ENCODE measurements at places on chromosomes 5 and 9.

- no peak for DNase-seq
Measured at GRCh38 chr9:120944434-120944843, 17.8 kb upstream of the TRAF1 start.

GRCh38 chr5:74576941-74577456 lies 63.5 kb downstream of the ENC1 start:
- no peak for DNase-seq

GRCh38 chr5:180598797-180599589 lies 7.7 kb upstream of the SCGB3A1 start:
- no peak for DNase-seq

- DNase-seq: no peak
Measured at GRCh38 chr5:8984386-8984785, 561.5 kb downstream of the SEMA5A start.

GRCh38 chr5:102583276-102584124 lies 84.7 kb upstream of the SLCO6A1 start:
- no peak for DNase-seq

DNA sequence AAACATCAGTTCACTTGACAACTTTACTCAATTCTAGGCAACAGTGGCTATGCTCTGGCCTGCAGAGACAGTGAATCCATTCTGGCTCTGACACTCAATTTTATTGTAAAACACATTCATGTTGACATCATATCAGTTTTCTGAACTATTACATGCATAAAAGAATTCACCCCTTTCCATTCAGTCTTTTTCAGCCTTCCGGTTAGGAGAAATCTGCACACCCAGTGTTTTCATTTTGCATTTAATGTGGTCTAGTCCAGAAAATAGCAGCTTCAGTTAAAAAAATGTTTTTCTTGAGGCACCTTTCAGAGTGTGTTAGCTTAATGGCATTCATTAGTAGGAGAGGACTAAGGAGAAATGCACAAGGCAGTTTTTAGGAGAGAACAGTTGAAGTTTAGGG lies 95.1 kb downstream of the PBX3 start:
- DNase-seq: no peak

DNA sequence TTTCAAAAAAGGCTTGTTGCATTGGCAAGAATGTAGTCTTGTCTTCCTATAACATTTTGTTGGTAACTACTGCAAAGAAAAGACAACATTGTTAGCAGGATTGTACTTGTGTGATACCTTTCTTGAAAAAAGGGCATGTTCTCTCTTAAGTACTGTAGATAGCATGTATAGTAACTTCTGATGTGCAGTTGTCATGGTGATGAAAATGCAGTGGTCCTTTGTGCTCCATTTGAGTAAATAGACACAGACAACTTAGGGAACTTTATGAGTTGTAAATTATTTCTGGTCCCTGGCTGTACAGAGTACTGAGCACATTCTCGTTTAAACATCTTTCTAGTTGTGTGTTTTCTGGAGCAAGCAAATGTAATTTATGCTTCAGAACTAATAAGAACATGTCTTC lies 103.3 kb downstream of the CD180 start:
- no peak for DNase-seq

DNA sequence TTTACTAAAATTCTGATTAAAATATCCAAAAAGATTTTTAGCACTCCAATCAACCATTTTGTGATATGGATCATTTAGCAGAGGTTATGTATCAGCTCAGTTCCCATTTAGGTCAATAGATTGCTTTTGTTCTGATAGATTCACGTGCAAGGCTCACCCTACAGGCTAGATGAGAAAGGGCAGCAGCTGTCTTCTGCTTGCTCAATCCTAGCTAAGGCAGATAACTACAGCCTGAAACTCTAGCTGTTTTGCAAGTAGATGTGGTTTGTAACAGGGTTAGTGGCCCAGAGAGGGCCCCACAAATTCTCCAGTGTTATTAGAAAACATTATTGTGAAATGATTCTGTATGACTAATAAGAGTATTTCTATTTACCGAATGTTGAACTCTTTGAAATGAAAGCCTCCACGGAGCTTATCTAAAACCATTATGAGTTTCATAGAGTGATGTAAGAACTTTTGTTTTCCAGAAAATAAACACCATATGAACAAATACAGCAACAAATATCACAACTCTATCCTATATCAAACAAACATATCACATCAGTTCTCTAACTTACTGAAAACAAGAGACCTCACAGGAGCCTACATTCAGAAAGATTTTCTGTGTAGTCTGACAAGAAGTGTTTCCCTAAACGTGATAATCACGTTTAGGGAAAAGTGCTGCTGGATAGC lies 841.9 kb upstream of the ACO1 start:
- DNase-seq: peak; percentile 12

- DNase-seq: no peak
Measured at GRCh38 chr5:39578887-39579497, 154.2 kb upstream of the DAB2 start.

DNA sequence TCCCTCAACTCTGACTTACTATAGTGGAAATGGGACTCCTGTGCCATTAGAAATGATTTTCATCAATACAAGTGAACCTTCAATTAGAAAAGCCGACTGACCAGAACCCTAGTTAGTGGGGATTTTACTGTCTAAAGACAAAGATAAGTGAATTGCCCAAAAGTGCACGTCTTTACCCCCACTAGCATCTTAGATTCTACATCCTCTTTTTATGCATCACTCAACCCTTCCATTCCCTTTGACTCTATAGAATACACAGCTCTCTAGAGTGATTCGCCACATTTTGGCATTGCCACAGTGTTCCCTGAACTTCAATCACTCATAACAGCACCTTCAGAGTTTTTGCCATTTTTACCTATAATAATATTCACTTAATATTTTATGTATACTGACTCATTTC lies 226.6 kb downstream of the EBF1 start:
- no peak for DNase-seq

DNA sequence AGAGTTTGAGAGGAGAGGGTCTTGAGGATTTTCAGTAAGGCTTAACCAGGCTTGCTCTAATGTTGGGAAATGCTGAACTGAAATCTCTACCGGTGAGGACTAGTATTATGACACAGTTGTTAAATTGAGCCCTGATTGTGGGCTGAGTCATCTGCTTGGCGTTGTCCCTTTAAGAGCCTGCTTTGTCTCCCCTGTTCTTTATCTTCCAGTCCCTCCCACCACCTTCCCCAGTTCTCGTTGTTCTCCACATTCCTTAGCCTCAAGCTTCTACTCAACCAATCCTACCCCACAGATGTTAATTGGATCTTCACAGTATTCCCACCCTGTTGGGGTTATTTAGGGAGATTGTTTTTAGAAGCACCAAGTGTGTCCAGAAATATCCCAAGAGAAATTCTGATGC lies 57.6 kb downstream of the ANKRD55 start:
- no peak for DNase-seq

GRCh38 chr9:16501726-16502125 lies 368.7 kb downstream of the BNC2 start:
- DNase-seq: no peak

- no peak for DNase-seq
Measured at GRCh38 chr5:113024076-113024697, 47.6 kb downstream of the DCP2 start.

DNA sequence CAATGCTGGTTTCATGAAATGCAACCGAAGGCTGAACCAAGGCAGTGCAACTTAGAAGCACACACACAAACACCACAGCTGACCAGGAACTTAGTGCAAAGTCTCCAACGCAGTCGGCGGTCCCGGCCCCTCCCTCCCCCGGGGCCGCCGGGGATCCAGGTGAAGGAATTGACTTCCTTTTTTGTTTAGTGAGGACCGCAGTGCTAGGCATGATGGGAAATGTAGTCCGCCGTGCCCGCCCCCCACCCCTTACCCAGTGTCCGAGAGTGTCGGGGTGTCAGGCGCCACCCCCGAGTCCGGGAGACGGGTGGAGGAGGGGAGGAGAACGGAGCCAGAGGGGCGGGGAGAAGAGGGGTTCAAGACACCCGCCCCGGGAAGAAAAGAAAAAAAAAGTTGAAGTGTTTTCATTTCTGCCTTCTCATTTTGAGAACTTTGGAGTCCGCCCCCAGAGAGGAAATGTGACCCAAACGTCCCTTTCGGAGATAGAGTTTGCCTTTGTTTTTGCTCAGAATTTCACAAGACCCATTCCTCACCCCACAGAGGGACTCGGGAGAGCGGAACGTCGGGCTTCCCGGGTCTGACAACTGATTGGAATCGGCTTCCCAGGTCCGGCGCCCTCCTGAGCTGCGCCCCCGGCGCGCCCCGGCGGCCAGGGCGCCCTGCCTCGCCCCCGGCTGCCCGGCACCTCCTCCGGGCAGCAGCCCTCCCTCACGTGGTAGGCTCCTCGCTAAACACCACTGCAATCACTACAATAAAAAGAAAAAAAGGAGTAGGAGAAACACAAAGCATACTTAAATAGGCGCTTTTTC lies 2.0 kb downstream of the IER5L start:
- peak; percentile 74 for DNase-seq

DNA sequence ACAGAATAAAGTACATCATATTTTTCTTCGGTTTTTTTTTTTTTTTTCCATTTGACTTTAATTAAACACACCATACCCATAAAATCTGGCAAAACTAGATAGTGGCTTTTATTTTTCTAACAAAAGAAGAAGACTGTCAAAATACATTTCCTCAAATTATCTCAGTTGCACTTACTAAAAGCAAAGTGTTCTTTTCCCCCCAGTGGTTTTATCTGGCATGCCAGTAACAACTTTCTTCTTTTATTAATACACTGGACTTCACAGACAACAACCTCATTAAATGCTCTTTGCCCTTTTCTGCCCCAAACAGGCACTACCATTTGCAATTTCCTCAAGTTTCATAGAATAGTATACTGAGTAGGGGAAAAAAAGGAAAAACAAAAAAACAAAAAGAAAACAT lies 1792.3 kb downstream of the EFNA5 start:
- no peak for DNase-seq
